Tongue (tissue), 3 donors: ENCODE measurements at places on chromosomes 1 and 21. TPM values are rescaled to one million over a fixed set of nuclear protein-coding genes. Genes with fewer than 3 reads are reported as not detected.

Gene DYNLT5
- total RNA-seq = 5.3 TPM

GRCh38 chr1:164440232-164440631, 118.8 kb upstream of the PBX1 start:
- peak; percentile 58 for DNase-seq

DNA sequence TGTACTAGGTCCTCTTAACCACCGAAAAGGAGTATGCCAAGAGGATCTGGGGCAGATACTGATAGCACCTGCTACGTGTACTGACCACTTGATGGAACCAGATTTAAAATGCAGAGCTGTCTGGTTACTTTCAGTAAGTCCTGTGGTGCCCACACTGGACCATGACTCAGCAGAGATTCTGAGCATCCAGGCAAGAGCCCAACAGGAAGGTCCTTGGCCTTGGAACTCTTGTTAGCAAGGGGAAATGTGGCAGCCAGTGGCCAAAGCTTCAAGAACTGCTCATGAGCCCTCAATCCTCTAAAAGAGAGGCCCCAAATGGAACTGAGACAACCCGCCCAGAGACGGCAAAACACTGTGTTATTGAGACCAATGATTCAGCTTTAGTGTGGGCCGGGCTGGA, 4.2 kb upstream of the GJB5 start:
- DNase-seq = no peak

DNA sequence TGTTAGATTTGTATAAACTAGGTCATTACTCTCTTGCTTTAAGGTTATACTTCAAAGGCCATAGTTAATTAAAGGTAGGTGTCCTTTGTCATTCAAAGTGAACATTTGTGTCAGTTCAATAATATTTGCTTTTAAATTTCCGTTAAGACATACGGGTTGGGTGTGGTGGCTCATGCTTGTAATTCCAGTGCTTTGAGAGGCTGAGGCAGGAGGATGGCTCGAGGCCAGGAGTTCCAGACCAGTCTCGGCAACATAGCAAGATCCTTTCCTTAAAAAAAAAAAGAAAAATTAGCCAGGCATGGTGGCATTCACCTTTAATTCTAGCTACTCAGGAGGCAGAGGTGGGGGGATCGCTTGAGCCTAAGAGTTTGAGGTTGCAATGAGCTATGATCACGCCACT, 80.4 kb downstream of the KIF26B start:
- no peak for DNase-seq

DNA sequence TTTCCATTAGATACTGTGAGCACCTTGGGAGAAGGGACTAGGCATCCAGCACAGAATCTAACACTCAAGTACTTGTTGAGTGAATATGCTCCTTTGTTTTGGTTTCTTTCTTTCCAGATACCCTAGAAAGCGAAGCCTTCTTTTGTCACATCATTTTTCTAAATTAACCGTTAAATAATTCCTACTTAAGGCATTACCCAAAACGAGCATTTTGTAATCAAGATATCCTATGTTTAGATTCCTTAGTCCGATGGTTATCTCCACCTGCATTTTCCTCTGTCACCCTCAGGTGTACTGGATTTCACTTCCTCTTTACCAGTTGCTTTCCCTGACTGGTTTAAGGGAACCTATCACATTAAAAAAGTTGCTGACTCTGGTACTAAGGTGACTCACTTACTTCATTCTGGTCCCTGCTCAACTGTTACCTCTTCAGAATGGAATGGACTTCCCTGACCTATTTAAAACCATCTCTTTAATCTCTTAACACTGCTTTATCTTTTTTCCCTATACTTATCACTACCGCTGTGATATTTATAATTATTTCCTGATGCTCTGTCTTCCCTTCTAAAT, 3.2 kb downstream of the B3GALNT2 start:
- no peak for DNase-seq

Gene SPATA46
- total RNA-seq = not detected
